Mammary microvascular endothelial cell (primary cell): ENCODE measurements at places on chromosomes 5 and 9. TPM values are rescaled to one million over a fixed set of nuclear protein-coding genes. Genes with fewer than 3 reads are reported as not detected.

Gene PCDHGA7
- 0.80 and 1.1 TPM in 2 replicates for total RNA-seq

Gene SLC6A18
- not detected in 2 replicates for total RNA-seq

Gene COX7C
- 378 and 478 TPM in 2 replicates for total RNA-seq

Gene MEIKIN
- total RNA-seq = not detected in 2 replicates
